ENCODE measurements at places on chromosomes 7 and 10.

GRCh38 chr7:6545398-6546126, 5.7 kb downstream of the GRID2IP start:
- DNase-seq: no peak

- no peak for DNase-seq
These were observed 28.5 kb downstream of the NRBF2 start for GRCh38 chr10:63161592-63161991.

DNA sequence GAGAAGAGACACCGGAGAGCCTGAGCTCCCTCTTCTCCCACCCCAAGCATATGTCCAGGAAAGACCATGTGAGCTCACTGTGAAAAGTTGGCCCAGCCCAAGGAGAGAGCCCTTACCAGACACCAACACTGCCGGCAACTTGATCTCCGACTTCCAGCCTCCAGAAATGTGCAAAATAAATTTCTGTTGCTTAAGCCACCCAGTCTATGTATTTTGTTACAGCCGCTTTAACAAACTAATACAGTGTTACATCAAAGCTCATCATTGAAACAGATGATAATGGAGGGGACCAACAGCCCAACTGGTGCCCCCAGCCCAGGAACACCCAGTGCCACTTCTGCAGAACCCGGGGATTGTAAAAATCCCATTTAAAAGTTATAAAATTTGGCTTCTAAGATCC, 18.9 kb downstream of the RGR start:
- DNase-seq: no peak

DNA sequence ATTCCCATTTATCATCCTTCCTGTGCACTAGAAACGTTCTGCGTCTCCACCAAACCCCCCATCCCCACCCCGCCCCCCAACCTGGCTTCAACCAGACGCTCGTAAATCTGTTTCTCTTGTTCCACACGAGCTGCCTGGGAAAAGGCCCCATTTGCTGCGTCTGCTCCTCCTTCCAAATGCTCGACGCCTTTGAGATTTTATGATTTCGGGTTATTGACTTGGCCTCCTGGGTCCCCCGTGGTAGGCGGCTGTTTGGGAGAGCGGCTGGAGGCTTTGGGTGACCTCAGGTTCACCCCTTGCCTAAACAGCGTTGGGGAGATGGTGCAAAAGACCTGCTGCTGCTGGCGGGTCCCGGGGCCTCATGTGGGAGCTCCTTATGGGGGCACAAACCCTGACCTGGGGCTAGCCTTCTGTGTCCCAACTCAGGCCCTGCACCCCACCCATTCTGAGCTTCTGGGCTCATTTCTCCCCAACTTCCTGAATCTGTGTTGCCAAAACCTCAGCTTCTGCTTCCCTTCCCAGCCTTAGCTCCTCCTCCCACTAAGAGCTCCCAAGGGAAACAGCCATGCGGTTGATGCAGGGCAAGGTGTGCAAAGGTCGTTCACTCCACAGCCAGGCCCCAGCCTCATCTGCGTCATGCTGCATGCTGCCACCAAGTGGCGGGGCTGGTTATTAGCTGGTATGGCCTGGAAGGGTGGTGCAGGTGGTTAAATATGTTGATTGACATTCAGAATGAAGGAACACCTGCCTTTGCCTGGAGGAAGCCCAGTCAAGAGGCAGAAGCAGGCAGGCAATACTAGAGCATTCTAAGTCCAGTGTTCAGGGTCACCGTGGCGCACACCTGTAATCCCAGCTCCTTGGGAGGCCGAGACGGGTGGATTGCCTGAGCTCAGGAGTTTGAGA, 49.1 kb upstream of the ELN start:
- no peak for DNase-seq

DNA sequence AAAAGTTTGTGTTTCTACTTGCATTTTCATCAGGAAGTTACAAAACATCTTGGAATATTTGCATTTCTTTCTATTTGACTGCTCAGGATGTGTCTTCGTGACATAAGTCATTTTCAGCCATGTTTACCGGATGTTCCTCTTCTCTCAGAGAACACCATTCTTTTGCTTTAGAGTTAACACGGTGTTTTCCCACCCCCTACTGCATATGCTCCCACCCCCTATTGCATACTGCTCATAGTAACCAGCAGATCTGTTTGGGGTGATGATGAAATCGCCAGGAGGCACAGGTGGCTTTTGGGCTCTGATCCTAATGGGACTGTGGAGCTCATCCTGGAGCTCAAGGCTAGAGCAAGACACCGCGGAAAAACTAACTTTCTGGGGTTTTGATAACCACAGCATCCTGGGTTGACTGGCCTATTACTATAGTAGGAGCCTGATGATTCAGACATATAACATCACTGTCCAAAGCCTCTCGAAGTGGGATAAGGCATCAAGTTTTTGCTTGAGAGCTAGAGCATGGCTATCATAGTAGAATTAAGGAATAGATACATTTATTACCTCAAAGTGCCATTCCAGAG, 65.1 kb upstream of the BET1 start:
- DNase-seq: no peak

DNA sequence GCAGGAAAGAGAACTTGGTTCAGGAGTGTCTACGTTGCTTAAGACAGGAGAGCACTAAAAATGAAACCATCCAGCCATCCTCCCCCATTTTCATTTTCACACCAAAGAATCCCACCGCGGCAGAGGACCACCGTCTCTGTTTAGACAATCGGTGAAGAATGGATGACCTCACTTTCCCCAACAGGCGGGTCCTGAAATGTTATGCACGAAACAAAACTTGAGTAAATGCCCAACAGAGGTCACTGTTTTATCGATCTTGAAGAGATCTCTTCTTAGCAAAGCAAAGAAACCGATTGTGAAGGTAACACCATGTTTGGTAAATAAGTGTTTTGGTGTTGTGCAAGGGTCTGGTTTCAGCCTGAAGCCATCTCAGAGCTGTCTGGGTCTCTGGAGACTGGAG, 1.4 kb upstream of the IL6 start:
- DNase-seq: no peak

DNA sequence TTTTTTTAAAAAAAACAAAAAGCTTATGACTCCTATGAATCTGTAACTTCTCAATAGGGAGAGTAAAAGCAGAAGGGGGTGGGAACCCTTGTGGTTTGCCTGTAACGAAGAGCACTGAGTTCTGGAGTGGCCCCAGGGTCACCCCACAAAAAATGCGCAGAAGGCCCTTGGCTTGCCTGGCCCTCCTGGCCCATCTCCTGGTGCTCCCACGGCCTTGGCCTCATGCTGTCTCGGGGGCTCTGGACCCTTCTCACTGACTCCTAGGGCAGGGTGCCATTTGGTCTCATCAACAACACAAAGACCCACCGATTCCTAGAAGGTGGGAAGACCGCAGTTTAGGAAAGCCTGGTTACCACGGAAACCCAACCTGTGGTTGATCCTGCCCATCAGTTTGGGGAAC, 40.8 kb downstream of the ZNF467 start:
- DNase-seq: no peak

DNA sequence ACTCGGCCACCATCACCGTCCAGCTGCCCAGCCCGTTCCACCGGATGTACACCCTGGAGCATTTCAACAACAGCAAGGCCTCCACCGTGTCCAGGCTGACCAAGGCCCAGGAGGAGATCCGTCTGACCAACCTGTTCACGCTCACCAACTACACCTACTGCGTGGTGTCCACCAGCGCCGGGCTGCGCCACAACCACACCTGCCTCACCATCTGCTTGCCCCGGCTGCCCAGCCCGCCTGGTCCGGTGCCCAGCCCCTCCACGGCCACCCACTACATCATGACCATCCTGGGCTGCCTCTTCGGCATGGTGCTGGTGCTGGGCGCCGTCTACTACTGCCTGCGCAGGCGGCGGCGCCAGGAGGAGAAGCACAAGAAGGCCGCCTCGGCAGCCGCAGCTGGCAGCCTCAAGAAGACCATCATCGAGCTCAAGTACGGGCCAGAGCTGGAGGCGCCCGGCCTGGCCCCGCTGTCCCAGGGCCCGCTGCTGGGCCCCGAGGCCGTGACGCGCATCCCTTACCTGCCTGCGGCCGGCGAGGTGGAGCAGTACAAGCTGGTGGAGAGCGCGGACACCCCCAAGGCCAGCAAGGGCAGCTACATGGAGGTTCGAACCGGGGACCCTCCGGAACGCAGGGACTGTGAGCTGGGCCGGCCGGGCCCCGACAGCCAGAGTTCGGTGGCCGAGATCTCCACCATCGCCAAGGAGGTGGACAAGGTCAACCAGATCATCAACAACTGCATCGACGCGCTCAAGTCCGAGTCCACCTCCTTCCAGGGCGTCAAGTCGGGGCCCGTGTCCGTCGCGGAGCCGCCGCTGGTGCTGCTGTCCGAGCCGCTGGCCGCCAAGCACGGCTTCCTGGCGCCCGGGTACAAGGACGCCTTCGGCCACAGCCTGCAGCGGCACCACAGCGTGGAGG, 75.8 kb downstream of the ELFN1 start:
- no peak for DNase-seq

- DNase-seq: no peak
These were observed 246.2 kb downstream of the ETV1 start for GRCh38 chr7:13743226-13743625.

GRCh38 chr7:29622335-29623265, 59.0 kb downstream of the PRR15 start:
- no peak for DNase-seq

GRCh38 chr7:147903536-147904218, 686.9 kb upstream of the C7orf33 start:
- DNase-seq: no peak
